Mammary epithelial cell (primary cell): ENCODE measurements at places on chromosomes 1 and 21.

GRCh38 chr1:160022330-160023310 lies 9.2 kb downstream of the PIGM start:
- peak; percentile 69 for DNase-seq

DNA sequence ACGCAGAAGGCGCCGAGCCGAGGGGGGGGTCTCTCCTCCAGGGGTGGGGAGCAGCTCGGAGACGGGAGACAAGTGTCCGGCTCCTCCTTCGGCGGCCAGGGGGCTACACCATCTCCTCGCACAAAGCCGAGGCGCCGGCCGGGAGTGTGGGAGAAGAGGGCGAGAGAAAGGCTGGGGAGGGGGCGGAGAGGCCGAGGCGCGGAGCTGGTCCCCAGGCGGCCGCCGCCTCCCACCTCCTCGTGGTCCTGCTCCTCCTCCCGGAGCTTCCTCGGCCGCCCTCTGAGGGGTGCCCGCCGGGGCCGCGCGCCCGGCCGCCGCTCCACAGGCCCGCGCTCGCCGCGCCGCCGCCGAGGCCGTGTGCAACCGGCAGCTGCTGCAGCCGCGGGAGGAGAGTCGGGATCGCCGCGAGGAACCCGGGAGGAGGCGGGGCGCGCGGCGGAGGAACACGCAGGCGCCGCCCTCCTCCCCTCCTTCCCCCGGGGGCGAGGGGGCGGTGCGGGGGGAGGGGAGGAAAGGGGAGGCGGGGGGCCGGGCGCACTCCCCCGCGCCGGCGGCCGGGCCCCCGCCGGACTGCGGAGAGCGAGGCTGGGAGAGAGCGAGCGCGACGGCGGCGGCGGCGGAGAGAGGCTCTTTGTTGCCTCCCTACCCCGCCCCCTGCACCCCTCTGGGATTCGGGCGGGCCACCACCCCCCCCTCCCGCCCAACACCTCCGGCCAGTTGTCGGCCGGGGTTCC lies at the start of gene ENAH:
ENAH (minus strand) TSS at position 395 of the 734 bp plus-strand sequence. CDS start 433 bp downstream, outside the sequence.
- peak; percentile 76 for DNase-seq

DNA sequence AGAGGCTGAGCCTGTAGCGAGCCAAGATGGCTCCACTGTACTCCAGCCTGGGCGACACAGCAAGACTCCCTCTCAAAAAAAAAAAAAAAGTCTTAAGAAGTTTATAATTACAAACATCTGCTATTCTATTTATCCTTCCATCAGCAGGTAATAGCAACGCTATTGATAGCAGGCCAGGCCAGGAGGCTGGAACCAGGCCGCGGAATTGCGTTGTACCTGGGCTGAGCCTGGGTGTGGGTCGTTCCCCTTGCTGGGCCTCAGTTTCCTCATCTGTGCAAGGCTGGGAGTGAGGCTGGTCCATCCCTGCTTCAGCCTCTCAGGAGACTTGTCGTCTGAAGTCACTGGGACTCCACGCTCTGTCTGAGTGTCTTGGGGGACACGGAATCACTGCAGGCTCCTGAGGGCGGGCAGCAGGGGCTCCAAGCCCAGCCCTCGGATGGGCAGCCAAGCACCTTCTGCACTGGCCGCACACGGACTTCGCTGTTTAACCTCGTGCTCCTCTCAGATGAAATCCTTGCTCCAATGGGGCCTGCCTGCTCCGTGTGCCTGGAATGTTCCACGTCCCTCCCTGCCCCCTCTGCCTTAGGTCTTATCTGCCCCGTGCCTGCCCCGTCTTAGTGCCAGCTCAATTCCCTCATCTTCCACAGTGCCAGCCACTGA lies 103.9 kb upstream of the C1orf174 start:
- no peak for DNase-seq

DNA sequence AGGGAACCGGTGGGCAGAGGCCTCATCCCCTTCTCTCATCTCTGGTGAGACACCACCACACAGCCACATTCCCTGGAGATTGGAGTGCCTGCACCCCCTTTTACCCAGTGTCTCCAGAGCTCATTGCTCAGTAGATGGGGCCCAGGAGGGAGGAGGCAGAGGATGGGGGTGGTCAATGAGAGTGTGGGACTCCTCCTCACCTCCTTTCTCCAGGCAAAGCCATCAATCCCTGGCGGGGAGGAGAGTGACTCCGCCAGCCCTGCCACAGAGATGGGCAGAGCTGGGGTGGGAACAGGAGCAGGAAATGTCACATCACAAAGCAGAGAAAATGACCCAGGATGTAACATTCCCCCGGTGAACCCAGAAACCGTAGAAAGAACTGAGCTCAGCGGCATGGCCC lies 117.2 kb downstream of the MATN1 start:
- no peak for DNase-seq

DNA sequence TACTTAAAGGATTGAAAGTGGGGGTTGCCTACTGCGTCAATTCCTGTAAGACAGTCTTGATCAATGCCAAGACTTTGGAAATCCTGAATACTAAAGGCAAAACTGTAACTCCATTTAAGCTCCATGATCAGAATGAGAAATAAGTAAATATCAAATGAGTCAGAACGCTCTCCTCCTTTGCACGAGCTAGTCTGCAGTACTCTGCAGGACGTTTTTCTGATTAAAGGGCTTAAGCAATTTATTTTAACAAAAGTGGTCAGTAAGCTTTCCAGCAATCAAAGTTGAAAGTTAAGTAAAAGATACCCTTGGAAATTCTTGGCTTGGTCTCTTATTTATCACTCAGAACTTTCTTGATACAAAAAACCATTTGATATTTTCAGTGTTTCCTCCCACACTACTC lies 35.7 kb upstream of the ARHGAP29 start:
- no peak for DNase-seq

- DNase-seq = peak; percentile 64
Observed at GRCh38 chr1:180571060-180571831, 12.5 kb downstream of the OVAAL start.

DNA sequence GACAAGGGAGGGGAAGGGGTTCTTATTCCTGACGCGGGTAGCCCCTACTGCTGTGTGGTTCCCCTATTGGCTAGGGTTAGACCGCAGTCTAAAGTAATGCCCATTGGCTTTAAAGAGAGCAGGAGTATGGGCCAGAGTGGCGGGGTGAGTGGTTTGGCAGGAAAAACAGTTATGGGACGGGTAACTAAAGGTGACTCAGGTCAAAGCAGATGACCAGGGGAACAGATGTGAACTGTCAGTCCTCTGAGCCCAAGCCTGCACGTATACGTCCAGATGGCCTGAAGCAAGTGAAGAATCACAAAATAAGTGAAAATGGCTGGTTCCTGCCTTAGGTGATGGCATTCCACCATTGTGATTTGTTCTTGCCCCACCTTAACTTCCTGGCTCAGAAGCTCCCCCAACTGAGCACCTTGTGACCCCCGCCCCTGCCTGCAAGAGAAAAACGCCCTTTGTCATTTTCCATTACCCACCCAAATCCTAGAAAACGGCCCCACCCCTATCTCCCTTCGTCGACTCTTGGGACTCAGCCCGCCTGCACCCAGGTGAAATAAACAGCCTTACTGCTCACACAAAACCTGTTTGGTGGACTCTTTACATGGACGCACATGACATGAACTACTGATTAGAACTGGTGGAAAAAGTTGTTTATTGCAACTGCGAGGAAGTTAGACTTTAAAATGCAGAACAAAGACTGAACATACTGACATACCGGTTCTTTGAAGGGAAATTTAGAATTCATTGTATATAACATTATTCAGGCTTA lies 758 bp upstream of the ATAD3B start:
- DNase-seq = peak; percentile 39

DNA sequence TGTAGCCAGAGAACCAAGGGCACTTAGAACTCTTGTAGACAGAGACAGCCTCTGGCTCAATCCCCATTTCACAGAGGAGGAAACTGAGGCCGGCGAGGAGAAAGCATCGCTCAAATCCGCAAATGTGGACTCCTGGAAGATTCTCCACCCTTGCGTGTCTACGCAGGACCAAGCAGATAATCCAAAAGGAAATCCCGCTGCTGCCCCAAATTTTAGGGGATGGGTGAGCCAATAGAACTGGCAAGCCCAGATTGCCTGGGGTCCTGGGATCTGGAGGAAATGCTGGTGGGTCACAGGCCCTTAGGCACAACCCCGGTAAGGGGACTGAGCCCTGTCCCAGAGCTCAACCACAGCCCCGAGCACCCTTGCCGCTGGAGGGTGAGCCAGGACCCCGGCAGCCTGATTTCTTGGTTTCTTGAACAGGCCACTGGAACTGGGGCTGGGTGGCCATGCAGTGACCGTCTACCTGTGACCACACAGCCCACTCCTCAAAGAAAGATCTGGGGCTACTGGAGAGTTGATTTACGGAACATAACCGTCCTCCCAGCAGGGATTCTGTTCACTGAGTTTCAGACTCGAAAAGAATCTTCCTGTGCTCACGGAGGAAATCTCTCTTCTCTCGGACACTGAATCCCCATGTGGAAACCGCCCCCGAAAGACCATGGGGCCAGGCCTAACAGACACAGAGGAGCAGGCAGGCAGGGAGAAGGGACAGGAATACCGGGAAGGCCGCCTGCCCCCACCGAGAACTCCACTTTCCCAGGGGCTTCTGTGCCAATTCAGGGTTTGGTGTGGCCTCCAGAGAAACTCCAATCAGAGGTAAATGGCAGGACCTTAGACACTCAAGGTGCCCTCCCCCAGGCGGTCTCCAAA lies 238.4 kb downstream of the NPHP4 start:
- no peak for DNase-seq
